ENCODE measurements at places on chromosomes 5 and 9.
A peak's percentile ranks its signal among the peaks of the same experiment; 100 is the strongest.

DNA sequence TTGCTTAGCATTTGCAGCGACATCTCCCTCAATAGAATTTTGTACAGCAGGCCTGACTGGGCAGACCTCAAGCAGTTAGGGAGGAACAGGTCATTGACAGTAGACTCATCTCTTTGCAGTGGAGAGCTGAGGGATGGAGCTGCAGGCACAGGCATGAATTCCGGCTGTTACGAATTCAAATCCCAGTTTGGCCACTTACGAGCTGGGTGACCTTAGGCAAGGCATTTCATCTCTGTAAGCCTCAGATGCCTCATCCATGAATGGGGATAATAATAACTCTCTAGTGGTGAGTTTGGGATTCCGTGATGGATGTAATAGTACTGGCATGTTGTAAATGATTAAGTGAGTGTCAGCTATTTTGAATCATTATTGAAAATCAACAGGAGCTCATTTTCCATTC, 195.3 kb downstream of the SEMA6A start:
- no peak for DNase-seq

- DNase-seq, result no peak
These were observed 170.1 kb downstream of the GOLPH3 start for GRCh38 chr5:32003981-32004380.

- no peak for DNase-seq
These were observed 75.4 kb downstream of the STK32A start for GRCh38 chr5:147310059-147310704.

- DNase-seq, result no peak
These were observed 51.5 kb downstream of the CEP120 start for GRCh38 chr5:123371575-123372179.

GRCh38 chr5:53095931-53096525, 13.5 kb downstream of the MOCS2 start:
- peak; percentile 10 for DNase-seq

DNA sequence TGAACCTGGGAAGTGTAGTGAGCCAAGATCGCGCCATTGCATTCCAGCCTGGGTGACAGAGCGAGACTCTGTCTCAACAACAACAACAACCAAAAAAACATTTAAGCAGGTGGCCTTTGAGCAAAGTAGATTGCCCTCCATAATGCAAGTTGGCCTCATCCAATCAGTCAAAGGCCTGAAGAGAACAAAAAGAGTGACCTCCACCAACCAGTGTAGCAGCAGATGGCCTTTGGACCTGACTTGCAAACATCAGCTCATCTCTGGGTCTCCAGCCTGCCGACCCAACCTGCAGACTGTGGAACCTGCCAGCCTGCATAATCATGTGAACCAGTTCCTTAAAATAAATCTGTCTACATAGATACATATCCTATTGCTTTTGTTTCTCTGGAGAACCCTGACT, 7.5 kb downstream of the FRRS1L start:
- DNase-seq, result no peak

- DNase-seq, result peak; percentile 1
These were observed 34.1 kb upstream of the RAPGEF1 start for GRCh38 chr9:131773911-131774379.

DNA sequence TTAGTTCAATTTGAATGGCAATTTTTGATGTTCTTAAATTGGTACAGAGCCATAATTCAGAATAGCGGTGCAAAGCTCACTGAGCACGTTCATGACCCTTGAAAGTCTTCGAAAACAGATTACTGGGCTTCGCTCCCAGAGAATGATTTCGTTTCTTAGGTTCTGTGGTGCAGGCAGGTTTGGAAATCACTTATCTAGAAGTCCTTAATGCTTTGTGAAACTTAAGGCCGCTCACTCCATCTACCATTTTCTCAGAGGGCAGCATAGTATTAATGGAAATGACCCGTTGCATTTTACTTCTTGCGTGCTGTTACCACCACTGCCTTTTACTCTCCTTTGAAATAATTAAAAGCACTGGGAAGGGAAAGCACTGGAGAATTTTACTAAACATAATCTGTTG, 2.9 kb upstream of the MAT2B start:
- DNase-seq, result no peak

DNA sequence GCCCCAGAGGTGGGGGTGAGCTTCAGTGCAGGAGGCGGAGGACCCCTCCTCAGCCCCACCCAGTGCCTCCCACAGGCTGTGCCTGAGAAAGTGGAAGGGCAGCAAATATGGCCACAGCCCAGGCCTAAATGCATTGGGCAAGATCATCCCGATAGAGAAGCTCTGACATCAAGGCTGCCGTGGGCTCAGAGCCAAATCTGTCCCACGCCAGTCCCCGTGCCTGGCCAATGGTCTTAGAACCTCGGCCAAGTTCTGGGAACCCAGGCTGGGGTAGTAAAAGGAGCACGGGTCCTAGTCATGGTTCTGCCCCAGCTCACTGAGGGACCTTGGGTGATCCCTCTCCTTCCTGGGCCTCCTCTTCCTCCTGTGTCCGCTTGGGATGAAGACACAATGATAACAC, 27.7 kb upstream of the TNIP1 start:
- no peak for DNase-seq

- DNase-seq, result no peak
These were observed 10.4 kb upstream of the SSBP2 start for GRCh38 chr5:81761270-81761669.

Measured in C1 segment of cervical spinal cord (tissue), 14 donors.